ENCODE measurements at places on chromosomes 13 and 19.

- DNase-seq, result no peak
These were observed 62.0 kb upstream of the C1QTNF9B start for GRCh38 chr13:23959231-23959862.

GRCh38 chr13:110380359-110381028, 73.4 kb downstream of the COL4A2 start:
- no peak for DNase-seq

DNA sequence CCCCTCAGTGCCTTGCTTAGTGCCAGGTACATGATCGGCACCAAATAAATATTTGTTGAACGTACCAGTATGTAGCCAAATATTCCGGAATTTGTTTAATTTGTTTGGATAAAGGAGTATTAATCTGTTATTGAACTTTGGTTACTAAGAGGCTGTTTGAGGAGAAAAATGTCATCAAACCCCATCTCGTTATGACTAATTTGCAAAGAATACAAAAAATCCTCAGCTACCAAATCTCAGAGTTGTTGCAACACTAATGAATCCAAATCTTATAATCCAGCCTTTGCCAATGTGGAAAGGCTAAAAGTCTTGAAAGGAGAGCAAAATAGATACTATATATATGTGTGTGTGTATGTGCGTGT, 79.5 kb downstream of the KLF5 start:
- DNase-seq, result no peak

GRCh38 chr13:82002710-82003109, 1661.8 kb upstream of the SPRY2 start:
- no peak for DNase-seq

GRCh38 chr19:21705393-21705792, 62.0 kb downstream of the ZNF100 start:
- no peak for DNase-seq

DNA sequence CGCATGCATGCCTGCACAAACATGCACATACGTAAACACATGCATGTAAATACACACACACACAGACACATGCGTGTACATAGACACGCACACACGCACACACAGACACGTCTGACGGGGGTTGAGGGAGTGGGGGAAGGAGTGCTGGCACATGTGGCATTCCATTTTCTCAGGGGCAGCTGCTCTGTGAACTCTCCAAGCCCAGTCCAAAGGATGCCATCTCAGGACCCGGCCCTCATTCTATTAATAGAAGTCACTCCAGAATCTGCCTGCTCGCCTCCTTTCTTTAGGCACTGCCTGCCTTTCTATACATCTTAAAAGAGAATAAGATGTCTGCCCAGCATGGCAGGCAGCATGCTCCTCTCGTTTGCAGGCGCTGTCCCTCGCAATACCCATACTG, 5.3 kb downstream of the ARHGEF7 start:
- no peak for DNase-seq

DNA sequence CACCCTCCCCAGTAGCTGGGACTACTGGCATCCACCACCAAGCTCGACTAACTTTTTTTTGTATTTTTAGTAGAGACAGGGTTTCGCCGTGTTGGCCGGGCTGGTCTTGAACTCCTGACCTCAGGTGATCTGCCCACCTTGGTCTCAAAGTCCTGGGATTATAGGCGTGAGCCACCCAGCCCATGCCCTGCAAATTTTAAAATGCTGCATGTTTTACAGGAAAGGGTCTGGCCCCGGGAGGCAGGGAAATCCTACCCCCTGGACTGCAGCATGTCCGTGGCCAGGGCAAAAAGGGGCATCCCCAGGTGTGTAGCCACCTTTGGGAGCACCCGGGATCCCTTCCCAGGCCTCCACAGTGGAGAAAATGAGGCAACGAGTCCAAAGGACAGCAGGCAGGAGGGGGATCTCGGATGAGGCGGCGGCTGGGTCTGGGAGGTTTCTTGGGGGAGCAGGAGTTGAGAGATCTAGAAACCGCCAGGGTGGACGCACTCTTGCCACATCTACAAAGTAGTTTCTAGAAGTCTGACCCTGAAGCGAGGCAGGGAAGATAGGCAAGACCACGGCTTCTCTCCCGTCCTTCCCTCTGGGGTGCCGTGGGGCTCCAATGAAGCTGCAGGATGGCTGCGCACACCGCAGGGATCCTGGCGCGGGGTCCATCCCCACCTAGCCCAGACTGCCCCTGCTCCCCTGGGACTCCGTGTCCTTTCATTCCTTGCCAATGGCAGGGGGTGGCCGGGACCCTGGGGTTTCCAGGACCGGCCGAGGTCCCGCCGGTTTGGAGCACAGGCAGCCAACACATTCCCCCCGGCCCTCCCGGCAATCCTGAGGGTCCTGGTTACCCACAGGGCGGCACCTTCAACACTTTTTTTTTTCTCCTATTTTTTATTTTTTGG, 21.3 kb upstream of the ZBTB7A start:
- no peak for DNase-seq

DNA sequence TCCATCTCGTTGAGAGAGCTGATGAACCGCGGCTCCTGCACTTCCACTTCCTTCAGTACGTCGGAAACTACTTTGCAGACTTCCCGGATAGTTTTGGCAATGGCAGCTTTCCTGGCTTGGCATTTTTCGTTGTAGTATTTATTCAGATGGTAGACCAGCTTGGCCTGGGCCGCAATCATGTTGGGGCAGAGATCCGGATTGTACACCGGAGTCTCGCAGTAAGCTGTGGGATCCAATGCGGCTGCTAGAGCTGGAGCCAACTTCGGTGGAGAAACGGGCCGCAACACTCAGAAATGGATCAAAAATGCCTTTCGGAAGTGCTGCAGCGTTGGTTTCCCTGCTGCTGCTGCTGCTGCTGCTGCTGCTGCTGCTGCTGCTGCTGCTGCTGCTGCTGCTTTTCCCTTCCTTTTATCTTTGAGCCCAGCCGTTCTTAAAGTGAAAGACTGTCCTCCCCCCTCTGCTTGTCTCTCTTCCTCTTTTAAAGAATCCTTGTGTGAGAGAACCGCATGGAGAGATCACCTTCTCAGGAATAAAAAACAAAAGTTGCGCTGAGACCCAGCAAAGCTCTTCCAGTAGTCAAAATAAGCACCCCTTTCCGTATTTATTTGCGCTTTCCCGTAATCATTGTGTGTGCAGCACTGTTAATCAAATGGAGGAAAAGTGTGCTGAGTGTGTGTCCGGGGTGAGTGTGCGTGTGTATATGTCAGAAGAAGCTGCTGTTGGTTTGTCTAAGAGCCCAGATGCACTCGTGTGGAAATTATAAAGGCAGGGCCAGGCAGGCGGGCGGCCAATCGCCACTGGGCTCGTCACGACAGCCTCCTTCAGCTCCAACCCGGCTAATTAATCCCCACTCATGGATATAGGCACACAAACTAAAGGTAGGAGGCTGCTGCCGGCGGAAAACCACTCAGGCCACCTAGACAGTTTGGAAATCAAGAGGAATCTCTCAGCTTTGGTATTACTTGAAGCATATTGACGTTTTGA, at the start of gene MAB21L1:
MAB21L1 (minus strand) TSS at position 730 of the 984 bp plus-strand sequence; CDS start at position 179, 551 bp downstream.
- no peak for DNase-seq

- no peak for DNase-seq
These were observed 26.3 kb downstream of the IL12RB1 start for GRCh38 chr19:18060472-18060871.

GRCh38 chr19:38920602-38921419, 8.8 kb upstream of the CCER2 start:
- DNase-seq, result no peak

- DNase-seq, result no peak
These were observed 20.0 kb downstream of the F2RL3 start for GRCh38 chr19:16908759-16909158.

DNA sequence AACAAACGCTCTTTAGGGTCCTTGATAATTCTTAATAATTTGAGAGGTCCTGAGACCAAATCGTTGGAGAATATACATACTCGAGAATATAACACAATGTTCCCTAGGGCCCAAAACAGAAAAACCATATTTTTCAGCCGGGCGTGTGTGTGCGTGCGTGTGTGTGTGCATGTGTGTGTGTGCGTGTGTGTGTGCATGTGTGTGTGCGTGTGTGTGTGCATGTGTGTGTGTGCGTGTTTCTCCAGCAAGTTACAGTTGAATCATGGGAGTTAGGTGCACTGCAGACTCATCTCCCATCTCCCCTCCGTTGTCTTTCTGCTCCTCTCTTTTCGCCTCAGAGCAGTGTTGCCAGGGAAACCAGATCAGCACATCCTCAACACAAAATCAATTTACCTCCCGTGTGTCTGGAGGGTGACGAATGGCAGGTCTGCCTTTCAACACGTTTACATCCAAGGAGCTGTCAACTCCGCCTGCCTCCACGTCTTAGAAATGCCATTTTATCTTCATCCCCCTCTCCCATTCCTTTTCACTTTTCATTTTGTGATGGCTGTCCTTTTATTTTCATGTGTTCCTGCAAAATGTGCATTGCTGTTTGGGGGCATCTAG, 8.3 kb upstream of the PNMA8B start:
- no peak for DNase-seq

GRCh38 chr19:11164879-11165406, 9.4 kb upstream of the SPC24 start:
- no peak for DNase-seq

GRCh38 chr19:34171539-34171876, 796 bp upstream of the LSM14A start:
- DNase-seq, result no peak

DNA sequence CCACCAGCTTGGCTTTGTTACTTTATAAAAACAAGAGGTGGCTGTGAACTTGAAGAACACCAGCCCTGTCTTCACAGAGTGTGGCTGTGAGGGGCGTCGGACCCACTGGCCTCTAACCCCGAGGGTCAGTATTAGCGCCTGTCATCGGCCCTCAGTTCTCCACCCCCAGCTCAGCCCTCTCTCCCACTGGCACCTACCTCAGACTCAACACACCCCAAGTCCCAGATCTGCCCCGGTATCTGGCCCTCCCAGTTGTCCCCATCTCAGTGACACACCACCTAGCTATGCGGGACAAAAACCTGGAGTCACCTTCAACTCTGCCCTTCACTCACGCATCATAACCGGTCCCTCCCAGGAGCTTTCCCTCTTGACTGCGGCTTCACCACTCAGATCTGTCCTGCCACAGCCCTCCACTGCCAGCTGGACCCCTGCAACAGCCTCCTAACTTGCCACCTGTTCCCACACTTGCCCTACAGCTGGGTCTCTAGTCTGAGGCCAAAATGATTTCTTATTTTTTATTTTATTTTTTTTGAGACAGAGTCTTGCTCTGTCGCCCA, 45.4 kb downstream of the PEPD start:
- no peak for DNase-seq

- no peak for DNase-seq
These were observed 5.5 kb downstream of the C2CD4C start for GRCh38 chr19:403221-404027.

GRCh38 chr13:111937777-111938311, 129.1 kb upstream of the SOX1 start:
- no peak for DNase-seq

DNA sequence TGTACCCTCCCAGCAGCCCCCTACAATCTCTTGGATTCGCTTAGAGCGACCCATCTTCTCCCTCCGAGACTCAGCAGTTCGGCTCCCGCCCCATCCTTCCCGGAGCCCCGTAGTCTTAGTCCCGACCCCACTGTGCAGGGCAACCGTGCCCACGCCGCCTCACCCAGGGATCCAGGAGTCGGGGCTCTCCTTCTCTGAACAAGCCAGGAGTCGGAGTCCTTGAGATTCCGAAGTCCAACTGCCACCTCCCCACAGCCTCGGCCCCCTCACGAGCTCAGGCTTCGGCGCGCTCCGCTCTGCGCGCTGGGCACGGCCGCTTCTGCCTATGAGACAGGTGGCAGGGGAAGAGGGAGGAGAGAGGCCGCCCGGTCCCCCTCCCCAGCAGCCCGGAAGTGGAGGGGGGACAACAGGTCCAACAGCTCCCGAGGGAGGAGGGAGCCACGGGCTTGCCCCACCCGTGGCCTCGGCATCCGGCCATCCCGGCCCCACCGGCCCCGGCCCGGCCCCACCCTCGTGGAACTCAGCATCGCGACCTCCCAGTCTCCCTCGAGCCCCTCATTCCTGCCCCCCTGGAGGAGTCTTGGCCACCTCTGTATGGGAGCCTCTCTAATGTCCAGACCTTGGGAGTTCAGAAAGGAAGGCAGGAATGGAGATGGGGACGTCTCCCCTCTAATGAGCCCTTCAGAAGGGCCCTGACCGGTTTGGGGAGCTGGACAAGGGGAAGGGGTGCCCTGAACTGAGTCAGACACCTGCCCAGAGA, at the start of gene PHLDB3:
PHLDB3 (minus strand) TSS at position 321 of the 760 bp plus-strand sequence. CDS start 628 bp downstream, outside the sequence.
- DNase-seq, result no peak

- DNase-seq, result no peak
These were observed 54.0 kb downstream of the ALOX5AP start for GRCh38 chr13:30789166-30789862.

DNA sequence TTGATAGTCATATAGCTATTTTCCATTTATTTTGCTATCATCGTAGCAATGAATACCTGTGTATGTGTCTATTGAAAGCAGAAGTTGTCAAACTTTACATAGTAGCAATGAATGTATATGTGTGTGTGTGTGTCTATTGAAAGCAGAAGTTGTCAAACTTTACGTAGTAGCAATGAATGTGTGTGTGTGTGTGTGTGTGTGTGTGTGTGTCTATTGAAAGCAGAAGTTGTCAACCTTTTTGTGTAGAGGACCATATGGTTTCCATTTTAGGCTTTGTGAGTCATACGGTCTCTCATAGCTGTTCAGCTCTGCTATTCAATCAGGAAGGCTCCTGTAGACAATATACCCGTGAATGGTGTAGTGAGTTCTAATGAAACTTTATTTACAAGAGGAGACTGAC, 20.8 kb downstream of the NLRP4 start:
- no peak for DNase-seq

DNA sequence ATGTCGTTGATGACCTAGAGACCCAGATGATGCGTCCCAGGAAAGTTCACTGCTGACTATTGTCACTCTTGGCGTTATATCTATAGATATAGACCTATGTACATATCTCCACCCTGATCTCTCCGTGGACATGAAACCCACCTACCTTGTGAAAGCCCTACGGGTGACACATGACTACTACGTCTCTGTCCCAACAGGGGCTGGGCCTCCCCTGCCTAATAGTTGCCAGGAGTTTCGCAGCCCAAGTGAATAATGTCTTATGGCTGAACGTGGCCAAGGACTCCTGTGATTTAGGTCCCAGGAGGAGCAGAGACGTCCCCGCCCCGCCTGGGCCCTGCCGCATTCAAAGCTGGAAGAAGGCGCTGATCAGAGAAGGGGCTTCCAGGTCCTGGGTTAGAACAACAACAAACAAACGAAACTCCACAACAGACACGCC, 4.9 kb upstream of the POU4F1 start:
- DNase-seq, result no peak

DNA sequence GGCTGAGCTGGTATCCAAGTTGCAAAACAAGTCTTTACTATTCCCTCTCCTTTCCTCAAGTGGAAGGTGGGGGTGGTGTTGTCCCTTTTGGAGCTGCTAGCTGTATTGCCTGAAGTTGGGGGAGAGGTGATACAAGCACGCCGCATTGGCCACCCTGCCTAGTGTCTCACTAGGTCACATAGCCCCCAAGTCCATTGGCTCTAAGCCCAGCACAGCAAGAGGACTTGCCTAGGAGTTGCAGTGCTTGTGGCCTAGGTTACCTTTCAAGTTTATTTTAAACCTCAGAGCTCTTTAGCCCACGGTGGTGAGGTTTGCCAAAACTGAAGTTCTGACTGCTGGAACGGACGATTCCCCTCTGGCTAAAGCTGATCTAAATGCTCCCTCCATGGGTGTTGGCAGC, 5.3 kb upstream of the DNAJC3 start:
- no peak for DNase-seq

GRCh38 chr13:39132286-39133230, 94.3 kb downstream of the NHLRC3 start:
- no peak for DNase-seq

GRCh38 chr19:16661480-16662034, 618 bp downstream of the TMEM38A start:
- DNase-seq, result no peak
